ENCODE measurements at places on chromosomes 3 and 15. TPM values are rescaled to one million over a fixed set of nuclear protein-coding genes. Genes with fewer than 3 reads are reported as not detected.

GRCh38 chr15:70597056-70597603 lies 166.2 kb downstream of the UACA start:
- no peak for DNase-seq

Gene PLSCR4
- 0.31 TPM for total RNA-seq

Gene FSTL1
- 0.37 TPM for total RNA-seq

GRCh38 chr3:171977860-171978259 lies 61.5 kb upstream of the FNDC3B start:
- DNase-seq, result no peak

DNA sequence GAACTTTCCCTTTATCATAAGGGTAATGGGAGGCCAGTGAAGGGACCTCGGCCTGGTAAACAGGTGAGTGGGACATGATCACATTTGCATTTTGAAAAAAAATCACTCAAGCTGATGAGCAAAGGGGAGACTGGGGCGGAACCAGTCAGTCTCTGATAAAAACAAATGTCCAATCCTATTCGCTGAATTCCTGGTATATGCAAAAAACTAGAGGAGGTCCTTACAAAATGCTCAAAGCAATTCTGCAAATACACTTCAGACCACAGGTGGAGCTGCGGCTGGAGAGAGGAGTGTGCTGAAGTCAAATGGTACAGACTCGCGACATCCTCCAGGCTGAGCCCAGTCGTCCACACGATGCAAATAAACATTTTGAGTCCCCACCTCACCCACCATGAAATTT lies 166.7 kb downstream of the FOXP1 start:
- peak; percentile 75 for DNase-seq

Gene CD86
- total RNA-seq, result 1.5 TPM

DNA sequence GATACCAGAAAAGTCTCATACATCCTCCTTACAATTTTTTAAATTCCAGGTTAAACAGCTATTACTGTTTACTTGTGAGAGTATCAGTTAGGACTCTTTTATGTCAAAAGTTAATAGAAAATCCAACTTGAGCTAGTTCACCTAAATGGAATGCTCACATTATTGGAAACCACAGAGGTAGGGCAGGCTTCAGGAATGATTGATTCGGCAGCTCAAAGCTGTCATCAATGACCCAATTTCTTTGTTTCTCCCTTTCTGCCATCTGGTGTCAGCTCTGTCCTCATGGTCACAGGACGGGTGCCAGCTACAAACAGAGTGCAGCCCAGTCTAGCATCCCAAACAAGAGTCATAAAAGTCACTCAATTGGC lies 32.2 kb downstream of the CFAP20DC start:
- no peak for DNase-seq

DNA sequence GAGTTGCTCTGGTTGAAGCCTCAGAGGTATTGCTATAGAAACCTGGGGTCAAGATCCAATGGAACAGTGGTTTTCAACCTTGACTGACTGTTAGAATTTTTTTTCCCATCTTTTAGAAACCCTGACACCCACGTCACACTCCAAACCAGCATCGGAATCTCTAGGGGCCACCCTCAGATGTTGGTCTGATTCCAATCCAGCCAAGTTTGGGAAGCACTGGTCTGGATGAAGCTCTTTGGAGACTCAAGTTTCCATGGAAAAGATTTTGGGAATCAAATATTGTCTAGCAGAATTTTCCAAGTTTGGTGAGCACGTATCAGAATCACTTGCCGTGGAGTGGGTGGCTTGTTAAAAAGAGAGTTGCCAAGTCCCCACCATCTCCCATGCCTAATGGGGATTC lies 103.8 kb downstream of the THSD4 start:
- no peak for DNase-seq

- no peak for DNase-seq
These were observed 590.0 kb upstream of the ADAMTS9 start for GRCh38 chr3:65277798-65278197.

DNA sequence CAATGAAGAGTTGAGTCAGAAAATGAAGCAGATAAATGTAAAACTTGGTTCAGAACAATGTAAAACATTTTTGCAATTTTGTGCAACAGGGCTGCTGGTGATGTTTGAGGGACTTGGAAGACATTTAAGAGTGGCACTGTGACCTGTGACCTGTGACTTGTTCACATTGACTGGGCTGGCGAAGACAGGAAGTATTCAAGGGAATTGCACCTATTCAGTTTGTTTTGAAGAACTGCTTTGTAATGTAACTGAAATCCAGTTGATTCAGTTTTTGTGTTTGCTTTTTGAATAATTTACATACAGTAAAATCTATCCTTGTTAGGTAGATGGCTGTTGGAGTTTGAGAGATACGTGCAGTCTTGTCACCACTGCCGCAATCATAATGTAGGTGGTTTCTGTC lies 35.4 kb downstream of the MCTP2 start:
- no peak for DNase-seq

Gene FRMD5
- not detected for total RNA-seq

- DNase-seq, result no peak
These were observed 202.2 kb upstream of the ADAMTS9 start for GRCh38 chr3:64890006-64890405.

- DNase-seq, result no peak
These were observed 127.2 kb upstream of the DLG1 start for GRCh38 chr3:197425485-197426120.

GRCh38 chr3:171028025-171028778 lies 1.7 kb upstream of the SLC2A2 start:
- peak; percentile 65 for DNase-seq

GRCh38 chr3:53646723-53647122 lies 152.3 kb downstream of the CACNA1D start:
- no peak for DNase-seq

Gene ZCWPW2
- total RNA-seq, result 0.31 TPM

GRCh38 chr3:8366219-8366810 lies 135.3 kb upstream of the LMCD1 start:
- DNase-seq, result no peak

DNA sequence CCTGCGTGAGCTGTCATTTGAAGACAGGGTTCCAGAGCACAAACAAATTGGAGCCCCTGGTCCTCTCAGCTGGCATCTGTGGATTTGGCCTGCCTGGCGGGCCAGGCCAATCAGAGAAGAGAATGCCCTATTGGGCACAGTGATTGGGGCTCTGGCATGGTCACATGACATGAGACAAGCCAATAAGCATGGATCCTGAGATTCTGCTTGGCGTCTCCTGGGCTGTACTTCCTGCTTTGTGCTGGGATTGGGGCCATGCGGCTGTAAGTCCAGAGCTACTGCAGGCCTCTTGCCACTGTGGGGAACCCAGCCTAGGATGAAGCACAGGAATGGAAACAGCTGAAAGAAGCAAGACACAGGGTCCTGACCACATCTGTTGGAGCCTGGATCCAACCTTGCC lies 121.4 kb downstream of the FBLN2 start:
- DNase-seq, result no peak

DNA sequence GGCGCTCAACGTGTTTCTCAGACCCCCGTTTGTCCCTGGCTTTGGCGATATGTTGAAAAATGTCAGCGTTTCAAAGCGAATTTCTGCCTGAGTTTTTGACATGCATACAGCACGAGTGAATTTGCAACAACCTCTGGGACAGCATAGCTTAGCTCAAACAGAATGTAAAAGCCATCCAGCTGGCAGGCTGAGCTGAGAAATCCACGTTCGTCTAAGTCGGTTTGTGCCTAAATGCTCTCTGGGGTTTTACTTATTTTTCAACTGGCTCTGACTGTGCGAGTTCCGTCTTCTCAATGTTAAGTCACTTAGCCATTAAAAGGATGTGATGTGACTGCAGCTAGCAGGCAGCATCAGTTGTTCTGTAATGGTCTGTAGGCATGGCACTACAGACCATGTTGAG lies 243.5 kb upstream of the SLCO3A1 start:
- DNase-seq, result no peak

Gene CATSPER2
- 6.0 TPM for total RNA-seq

Data from activated CD8-positive, alpha-beta T cell treated with anti-CD3 and anti-CD28 coated beads, Interleukin-2, amount 10 ng/mL, durations not matched to agents 7 days and 5 days (primary cell).